ENCODE measurements at places on chromosomes 1 and 21. TPM values are rescaled to one million over a fixed set of nuclear protein-coding genes. Genes with fewer than 3 reads are reported as not detected.

The LCE2C gene
- not detected for total RNA-seq

The BCL2L15 gene
- 0.98 TPM for total RNA-seq

DNA sequence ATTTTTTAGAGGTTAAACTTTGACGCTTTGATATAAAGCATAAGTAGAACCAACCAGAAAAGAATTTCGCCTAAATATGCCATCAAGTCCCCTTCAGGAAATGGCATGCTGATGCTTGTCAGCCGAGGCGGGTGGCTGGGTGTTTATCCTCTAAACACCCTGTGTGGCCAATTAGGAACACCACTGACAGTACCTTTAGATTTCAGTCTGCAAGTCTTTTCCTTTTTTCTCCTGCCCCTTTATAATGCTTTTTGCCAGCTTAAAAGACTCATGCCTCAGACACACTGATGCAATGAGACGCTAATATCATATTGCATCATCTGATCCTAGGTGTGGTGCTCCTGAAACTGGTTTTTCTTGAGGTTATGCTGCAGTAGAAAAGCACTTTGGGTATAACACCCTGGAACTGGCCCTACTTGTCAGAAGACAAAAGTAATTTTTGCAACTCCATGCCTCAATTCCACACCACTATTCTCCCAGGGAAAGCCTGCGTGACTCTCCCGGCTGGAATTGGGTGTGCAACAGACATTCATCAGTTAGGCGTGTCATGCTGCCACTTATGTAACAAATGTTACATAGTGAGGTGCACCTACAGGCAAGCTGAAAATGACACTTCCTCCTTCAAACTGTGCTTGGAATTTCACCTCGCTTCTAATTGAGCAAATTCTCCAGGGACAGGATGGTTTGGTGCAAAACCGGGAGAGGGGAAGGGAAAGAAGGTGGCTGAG is 2.0 kb upstream of the RCC2 start:
- DNase-seq, result peak; percentile 16

The DISC1 gene
- total RNA-seq, result 13.3 TPM

The RAB4A gene
- 41.0 TPM for total RNA-seq

- no peak for DNase-seq
Measured at GRCh38 chr21:31780944-31781343, 49.0 kb upstream of the SCAF4 start.

The CELA2A gene
- total RNA-seq, result not detected

GRCh38 chr1:34688006-34688741 is 66.7 kb upstream of the GJB5 start:
- DNase-seq, result no peak

- no peak for DNase-seq
Measured at GRCh38 chr1:9108056-9108665, 20.7 kb downstream of the GPR157 start.

GRCh38 chr1:24696041-24696755 is 49.0 kb upstream of the CLIC4 start:
- DNase-seq, result no peak

- DNase-seq, result no peak
Measured at GRCh38 chr1:229629261-229629660, 3.2 kb downstream of the URB2 start.

- no peak for DNase-seq
Measured at GRCh38 chr1:176149939-176150807, 56.9 kb downstream of the COP1 start.

DNA sequence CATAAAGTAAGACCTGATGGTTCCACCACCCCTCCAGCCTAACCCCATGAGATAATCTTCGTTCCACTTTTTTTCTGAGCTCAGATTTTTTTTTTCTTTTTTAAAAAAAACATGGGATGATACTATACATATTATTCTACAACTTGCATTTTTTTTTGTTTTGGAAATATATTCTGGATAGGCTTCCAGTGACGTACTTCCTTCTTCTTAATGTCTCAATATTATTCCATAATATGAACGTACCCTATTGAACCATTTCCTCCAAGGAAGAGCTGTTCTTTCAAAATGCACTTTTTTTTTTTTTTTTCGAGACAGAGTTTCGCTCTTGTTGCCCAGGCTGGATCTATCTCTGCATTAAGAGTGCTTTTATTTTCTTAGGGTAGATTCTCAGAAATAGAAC is 1.5 kb downstream of the EDEM3 start:
- no peak for DNase-seq

DNA sequence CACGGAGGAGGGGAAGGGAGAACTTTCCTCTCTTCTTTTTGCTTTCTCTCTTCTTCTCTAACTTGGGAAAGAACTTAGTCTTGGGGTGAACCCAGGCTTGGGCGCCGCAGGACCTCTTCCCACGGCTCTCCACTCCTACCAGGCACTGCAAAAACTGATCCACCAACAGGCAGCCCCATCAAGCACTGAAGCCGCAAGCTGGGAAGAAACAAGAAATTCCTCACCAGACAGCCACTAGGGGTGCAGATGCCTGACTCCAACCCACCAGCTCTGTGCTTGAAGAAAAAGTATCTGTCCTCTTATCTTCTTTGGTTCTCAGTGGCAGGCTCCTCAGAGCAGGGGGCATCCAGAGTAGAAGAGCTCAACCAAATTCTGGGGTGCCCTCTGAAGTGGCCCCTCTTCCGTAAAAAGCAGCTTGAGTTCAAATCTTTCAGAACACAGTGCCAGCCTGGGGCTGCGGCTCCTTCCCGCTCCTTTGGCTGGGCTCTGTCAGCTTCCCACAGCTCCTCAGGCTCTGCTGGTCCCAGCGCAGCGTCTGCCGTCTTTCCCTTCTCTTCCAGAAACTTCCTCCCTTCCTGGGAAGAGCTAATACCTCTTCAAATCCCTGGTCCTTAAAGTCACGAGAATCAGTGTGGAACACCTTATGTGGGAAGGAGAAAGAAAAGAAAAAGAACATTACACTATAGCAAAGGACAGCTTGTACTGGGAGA is 2.4 kb downstream of the SLC41A1 start:
- no peak for DNase-seq

- DNase-seq, result no peak
Measured at GRCh38 chr1:110035236-110035752, 870 bp downstream of the STRIP1 start.

- no peak for DNase-seq
Measured at GRCh38 chr21:36966821-36967768, 626 bp upstream of the HLCS start.

DNA sequence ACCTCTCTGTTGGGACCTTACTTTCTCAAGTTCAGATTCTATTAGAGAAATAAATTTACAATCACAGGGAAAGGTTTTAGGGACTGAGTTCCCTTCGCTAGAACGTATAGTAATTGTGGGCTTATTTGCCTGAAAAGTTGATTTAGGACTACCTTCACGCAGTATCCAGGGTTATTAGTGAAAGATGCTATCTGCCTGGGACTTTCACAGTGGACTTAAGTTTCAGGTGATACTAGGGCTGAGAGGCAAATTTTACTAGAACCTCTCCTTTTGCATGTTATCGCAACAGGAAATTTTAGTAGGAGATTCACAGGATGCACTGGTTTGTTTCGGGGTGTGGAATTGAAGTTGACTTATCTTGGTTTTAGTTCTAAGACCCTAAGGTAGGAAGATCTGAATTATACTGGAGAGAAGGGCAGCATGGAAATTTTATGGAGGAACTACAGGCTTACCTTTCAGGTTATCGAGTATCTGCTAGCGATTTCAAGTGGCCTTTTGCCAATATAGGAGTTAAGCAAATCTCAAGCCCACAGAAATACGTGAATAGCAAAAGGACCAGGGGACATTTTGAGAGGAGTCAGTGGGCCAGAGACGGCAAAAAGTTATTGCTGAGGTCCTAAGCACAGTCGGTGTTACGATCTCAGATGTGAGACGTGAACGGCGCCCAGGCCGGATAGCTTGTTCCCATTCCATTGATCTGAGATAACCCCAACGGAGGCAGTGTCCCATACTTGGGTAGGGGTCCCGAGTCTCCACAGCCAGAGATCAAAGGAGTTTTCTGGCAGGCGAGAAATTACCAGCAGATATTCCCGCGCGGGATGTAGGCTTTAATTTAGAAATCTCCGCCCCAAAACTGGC is 723 bp upstream of the GNAI3 start:
- peak; percentile 39 for DNase-seq

The BEND5 gene
- 2.0 TPM for total RNA-seq

- no peak for DNase-seq
Measured at GRCh38 chr1:224783006-224783651, 146.3 kb upstream of the DNAH14 start.

- no peak for DNase-seq
Measured at GRCh38 chr1:205067031-205067430, 17.2 kb downstream of the TMEM81 start.

The HENMT1 gene
- total RNA-seq, result 22.7 TPM

The DPM3 gene
- total RNA-seq, result 58.9 TPM

The DUSP12 gene
- 21.6 TPM for total RNA-seq

DNA sequence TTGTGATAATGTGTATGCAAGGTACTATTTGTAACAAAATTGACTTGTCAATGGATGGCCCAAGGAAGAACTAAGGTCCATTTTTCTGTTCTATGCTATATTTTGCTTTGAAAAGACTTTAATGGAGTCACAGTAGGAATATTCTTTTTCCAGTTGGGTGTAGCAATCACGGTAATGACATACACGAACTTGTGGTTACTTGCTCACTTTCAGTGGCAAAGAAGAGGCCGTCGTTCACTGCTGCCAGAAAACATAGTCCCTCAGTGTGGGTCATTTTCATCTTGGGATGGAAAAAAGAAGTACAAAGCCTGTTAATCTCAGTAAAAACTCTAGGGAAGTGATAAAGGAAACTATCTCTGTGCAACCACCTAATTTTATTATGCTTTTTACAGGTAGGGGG is 47.8 kb upstream of the LAMC2 start:
- DNase-seq, result no peak

The SCYL3 gene
- 17.1 TPM for total RNA-seq

The CATSPERE gene
- 0.58 TPM for total RNA-seq

- DNase-seq, result peak; percentile 8
Measured at GRCh38 chr1:79353224-79353623, 346.7 kb upstream of the ADGRL4 start.

GRCh38 chr1:91697416-91697815 is 188.5 kb downstream of the TGFBR3 start:
- peak; percentile 77 for DNase-seq

DNA sequence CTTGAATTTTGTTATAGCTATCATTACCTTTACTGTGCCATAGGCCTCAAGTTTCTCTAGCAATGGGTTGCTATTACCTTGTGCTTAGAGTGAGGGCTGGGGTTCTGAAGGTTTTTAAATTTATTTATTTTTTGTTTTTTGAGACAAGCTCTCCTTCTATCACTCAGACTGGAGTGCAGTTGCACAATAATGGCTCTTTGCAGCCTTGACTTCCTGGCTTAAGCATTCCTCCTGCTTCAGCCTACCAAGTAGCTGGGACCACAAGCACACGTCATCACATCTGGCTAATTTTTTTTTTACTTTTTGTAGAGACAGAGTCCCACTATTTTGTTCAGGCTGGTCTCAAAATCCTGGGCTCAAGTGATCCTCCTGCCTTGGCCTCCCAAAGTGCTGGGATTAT is 41.5 kb downstream of the SNX27 start:
- no peak for DNase-seq

The SLC45A1 gene
- total RNA-seq, result 0.44 TPM

Data from activated CD4-positive, alpha-beta T cell treated with anti-CD3 and anti-CD28 coated beads, Interleukin-2, amount 10 ng/mL, durations not matched to agents 7 days and 5 days (primary cell).